Stimulated activated CD8-positive, alpha-beta memory T cell treated with anti-CD3 and anti-CD28 coated beads, Interleukin-7, amount 100 ng/mL, for 1 hour (primary cell): ENCODE measurements at places on chromosomes 5 and 9.

- no peak for DNase-seq
These were observed 16.1 kb upstream of the PRLR start for GRCh38 chr5:35246411-35246810.

DNA sequence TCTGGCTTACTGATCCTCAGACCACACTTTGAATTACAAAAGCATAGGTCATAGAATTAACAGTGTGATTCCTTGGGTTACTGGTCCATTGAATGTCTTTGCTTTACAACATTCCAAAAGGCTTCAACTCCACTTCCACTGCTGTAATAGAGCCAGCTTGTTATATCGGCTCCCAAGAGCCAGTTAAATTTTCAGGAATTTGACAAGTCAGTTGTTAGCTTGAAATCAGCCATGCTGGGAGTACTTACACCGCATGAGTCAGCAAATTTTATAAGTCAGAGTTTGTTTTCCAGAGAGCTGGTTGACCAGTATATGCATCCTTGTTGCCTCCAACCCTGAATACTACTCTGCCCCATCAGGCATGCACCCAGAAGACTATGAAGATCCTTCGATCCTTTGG is 73.1 kb downstream of the FOXB2 start:
- DNase-seq = no peak

DNA sequence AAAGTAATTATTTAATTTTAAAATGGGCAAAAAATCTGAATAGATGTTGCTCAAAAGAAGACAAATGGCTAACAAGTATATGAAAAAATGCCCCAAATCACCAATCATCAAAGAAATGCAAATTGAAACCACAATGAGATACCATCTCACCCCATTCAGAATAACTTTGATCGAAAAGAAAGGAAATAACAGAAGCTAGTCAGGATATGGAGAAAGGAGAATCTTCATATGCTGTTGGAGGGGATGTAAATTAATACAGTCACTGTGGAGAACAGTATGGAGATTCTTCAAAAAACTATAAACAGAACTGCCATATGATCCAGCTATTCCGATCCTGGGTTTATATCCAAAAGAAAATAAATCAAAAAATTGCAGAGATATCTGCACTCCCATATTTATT is 418.5 kb upstream of the RGMB start:
- DNase-seq = no peak

DNA sequence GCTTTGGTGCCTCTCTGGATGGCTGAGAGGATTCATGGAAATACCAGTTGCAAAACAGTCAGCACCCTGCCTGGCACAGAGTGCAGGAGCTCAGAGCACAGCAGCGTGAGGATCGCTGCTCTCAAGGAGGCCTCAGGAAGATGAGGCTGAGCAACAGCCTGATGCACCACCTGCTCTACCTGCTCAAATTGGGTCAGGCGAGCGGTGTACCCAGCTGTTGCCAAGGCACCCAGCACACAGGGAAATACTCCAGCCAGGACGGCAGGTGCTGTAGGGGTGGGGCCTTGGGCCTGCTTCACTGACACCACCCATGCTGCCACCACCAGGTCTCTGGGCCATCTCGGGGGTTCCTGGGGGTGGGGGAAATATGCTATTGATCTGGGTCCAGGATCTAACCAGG is 4.3 kb downstream of the EEIG1 start:
- DNase-seq = no peak

DNA sequence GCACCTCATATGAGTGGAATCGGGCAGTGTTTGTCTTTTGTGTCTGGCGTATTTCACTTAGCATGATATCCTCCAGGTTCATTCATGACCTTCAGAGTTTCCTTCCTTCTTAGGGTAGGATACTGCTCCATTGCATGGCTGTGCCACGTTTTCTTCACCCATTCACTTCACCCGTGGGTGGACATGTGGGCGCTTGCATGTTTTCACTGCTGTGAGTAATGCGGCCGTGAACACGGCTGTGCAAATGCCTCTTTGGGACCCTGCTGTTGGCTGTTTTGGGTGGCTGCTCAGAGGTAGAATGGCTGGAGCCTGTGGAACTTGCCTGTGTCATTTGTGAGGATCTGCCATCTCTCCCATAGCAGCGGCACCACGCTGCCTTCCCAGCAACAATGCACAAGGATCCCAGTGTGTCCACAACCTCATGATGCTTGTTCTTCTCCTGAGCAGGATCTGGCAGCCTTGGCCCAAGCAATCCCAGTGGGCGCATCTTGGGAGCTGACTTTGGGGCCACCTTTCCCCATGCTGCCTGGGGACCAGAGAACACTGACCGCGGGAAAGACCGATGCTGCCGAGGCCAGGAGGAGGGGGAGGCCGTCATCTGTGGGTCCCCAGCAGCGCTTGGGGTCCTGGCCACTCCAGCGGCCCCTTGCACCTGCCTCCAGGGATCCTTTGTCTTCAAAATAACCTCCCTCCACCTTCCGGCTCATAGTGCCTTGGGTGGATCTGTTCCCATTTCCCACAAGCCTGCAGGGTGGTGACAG is 2.3 kb upstream of the SCGB3A1 start:
- DNase-seq = no peak

GRCh38 chr9:126169736-126170135 is 156.9 kb upstream of the MVB12B start:
- DNase-seq = no peak

DNA sequence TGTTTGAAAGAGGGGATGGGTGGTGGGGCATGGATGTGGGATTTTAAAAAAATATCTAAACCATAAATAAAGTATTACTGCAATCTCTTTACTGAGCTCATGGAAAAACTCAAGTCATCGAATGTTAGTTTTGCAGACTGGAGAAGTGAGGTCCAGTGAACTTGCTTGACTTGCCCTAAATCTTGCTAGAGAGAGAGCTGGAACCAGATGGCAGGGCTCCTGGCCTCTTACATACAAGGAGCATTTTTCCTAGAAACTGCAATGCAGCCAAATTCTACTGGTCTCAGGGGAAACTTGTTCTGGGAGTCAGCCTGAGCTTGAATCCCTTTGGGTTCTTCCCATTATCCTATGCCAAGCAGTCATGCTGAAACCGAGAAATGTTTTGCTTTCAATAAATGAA is 2.9 kb upstream of the TGFBI start:
- no peak for DNase-seq

DNA sequence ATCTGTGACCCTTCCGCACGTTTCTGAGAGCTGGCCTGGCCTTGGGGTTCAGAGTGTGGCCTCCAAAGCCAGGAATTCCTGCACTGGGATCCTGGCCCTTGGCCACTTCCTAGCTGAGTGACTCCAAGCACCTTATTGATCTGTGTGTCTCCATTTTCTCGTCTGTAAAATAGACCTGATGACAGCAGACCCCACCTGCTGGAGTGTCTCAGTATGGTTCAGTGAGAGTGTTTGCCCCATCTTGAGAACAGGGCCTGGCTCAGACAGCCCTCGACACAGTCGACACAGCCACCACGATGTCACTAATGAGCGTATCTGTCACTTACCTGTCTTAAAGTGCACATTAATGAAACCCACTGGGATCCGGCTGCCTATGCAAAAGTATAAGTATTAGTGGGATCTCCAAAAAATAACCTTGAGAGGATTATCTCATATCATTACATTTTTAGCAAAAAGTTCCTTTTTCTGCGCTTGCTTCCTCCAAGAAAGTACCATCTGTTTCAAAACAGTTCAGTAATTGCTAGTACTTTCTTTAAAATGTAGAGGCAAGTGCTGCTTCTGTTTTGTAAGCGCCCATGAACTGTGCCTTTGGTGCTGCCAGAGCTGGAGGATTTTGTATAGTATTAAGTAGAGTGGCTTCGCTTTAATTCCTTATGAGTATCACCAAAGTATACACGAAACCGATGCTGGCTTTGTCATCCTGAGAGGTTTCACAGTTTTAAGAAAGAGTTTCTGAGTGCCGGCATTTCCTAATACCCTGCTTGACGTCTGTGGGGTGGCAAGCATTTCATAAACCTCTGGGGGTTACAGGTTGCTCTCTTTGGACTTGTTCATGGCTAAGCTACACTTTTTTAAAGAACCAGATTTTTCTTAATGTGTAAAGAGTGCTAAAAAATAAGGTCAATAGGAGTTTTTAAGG is 31.7 kb downstream of the UBE2QL1 start:
- no peak for DNase-seq

DNA sequence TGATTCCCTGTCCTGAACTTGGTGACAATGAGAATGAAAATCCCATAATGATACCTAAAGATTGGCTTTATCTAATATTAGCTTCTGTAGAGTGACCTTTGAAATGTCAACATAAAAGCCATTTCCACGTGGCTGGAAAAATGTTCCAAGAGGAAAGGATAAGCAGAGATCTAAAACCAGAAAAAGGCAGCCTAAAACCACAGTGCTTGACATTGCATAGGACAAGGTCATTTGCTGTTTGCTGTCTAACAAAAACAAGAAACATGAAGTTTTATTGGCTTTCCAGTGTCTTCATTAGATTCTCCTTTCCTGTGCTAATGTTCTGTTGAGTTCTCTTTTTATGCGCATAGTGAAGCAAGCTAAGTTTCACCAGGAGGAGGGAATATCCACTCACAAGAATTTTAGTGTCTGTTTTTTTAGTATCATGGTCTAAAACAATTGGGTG is 44.6 kb downstream of the CPEB4 start:
- DNase-seq = no peak

DNA sequence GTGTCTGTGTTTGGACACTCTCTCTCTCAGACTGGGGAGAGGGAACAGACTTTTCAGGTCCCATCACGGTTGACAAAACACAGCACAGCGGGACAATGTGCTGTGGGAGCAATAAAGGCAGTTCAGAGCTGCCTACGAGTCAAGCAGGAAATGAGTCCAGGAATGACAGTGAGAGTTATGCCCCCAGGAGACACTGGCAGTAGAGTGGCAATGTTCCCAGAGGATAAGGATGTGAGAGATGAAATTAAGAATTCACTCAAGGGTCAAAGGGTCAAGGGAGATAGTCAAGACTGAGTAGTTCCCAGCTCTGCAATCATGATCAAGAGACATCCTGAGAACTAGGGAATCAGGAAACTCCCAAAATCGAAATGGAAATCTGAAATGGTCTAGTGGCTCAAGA is 156.1 kb downstream of the LURAP1L start:
- DNase-seq = no peak

- no peak for DNase-seq
These were observed 55.9 kb downstream of the NSUN2 start for GRCh38 chr5:6576861-6577501.

DNA sequence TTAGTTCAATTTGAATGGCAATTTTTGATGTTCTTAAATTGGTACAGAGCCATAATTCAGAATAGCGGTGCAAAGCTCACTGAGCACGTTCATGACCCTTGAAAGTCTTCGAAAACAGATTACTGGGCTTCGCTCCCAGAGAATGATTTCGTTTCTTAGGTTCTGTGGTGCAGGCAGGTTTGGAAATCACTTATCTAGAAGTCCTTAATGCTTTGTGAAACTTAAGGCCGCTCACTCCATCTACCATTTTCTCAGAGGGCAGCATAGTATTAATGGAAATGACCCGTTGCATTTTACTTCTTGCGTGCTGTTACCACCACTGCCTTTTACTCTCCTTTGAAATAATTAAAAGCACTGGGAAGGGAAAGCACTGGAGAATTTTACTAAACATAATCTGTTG is 2.9 kb upstream of the MAT2B start:
- no peak for DNase-seq

DNA sequence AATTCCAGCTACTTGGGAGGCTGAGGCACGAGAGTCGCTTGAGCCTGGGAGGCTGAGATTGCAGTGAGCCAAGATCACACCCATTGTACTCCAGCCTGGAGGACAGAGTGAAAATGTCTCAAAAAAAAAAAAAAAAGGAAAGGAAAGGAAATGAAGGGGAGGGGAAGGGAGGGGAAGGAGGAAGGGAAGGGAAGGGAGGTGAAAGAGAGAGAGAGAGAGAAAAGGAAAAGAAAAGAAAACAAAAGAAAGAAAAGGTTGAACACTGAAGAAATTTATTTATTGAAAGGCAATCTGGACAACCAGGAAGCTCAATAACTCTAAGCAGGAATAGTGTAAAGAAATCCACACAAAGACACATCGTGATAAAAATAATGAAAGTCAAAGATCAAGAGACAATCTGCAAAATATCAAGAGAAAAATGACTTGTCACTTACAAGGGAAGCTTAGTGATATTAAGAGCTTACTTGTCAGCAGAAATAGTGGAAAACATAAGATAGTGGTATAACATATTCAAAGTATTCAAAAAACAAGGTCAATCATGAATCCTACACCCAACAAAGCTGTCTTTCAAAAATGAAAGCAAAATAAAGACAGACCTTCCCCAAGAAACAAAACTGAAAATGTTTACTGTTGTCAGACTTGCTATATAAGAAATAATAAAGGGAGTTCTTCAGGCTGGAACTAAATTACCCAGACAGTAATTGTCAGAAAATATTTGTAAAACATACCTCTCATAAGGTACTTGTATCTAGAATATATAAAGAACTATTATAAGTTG is 10.9 kb upstream of the RIMOC1 start:
- no peak for DNase-seq

- DNase-seq = no peak
These were observed 806 bp downstream of the ZNF474 start for GRCh38 chr5:122130152-122130551.

DNA sequence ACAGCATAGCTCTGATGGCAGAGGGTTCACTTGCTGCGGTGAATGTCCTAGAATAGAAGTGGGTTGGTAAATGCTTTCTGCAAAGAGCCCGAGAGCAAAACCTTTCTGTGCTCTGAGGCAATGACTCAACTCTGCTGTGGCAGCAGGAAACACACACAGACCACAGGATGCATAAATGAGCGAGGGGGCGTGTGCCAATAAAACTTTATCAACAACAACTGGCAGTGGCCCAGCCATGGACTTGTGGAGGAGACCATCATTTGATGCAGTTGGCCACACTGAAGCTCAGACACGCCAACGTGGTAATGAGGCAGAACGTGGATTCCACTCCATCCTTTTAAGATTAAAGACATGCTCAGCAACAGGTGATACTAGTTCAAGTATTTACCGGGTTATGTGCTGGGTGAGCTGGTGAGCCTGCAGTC is 6.8 kb downstream of the MRPL36 start:
- peak; percentile 41 for DNase-seq

GRCh38 chr9:30411571-30411970 is 1972.9 kb upstream of the ACO1 start:
- no peak for DNase-seq

GRCh38 chr5:81558188-81558587 is 164.3 kb upstream of the ACOT12 start:
- DNase-seq = no peak

DNA sequence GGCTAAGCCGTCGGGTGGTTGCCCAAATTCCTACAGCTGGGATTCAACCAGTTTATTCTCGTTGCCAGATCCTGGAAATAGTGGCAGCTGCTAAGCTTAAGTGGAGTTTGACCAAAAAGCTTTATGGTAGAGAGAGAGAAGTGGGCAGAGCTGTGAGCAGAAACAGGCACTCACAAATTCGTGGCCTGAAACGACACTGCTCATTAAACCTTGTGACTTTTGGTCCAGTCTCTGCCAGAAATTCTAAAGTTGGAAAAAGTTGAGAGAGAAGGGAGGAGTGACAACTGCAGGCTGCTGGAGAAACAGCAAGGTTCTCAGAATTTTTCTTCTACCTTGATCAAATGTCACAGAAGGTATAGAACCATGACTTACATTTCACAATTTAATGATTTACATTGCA is 131.5 kb downstream of the MTX3 start:
- no peak for DNase-seq

GRCh38 chr9:96720435-96720834 is 57.5 kb downstream of the ZNF510 start:
- DNase-seq = no peak

- DNase-seq = no peak
These were observed 62.6 kb downstream of the NEK6 start for GRCh38 chr9:124320062-124320973.

GRCh38 chr9:133225171-133226011 is 16.3 kb upstream of the OBP2B start:
- no peak for DNase-seq

GRCh38 chr5:172150514-172151425 is 37.3 kb downstream of the STK10 start:
- DNase-seq = no peak
